ENCODE measurements at places on chromosomes 11 and 22.

- no peak for DNase-seq
These were observed 11.3 kb downstream of the LRFN4 start for GRCh38 chr11:66868082-66868725.

GRCh38 chr22:44256556-44257485 lies 55.9 kb downstream of the SHISAL1 start:
- DNase-seq: no peak

GRCh38 chr11:112852143-112852866 lies 108.9 kb upstream of the NCAM1 start:
- no peak for DNase-seq

GRCh38 chr11:8631395-8632118 lies 37.5 kb upstream of the STK33 start:
- no peak for DNase-seq

GRCh38 chr22:39238101-39238466 lies 6.7 kb downstream of the PDGFB start:
- no peak for DNase-seq

DNA sequence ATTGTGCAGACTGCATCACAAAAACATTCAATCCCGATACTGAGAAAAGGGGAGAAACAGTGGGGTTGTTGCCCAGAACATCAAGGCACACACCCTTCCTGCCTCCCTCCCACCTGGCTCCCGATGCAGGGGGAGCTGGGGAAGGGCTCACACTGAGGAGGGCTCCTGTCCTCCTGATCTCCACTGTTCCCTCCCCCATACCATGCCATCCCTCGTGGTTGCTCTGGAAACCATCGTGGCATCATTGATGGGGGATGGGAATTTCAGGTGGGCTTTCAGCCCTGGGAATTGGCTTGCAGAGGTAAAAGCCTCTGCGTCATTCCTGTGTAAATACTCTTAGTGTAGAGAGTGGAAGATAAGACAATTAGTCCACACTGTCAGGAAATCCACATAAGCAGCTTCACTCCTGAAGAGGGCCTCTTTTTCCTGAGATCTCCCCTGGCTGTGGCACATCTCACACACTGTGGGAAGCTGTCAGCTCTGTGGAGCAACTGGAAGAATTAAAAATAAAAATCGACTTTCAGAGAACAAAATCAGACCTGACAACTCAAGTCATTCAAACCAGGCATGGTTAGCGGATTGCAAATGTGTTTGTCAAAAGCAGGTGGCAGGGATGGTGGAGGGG lies 176.0 kb downstream of the CHST1 start:
- DNase-seq: no peak

GRCh38 chr11:30016588-30017363 lies at the start of gene KCNA4:
Gene KCNA4, minus strand, starts transcription at chr11:30017030. Its CDS starts 4,352 bp downstream, at chr11:30012678.
- no peak for DNase-seq

- DNase-seq: no peak
These were observed 245.0 kb upstream of the POU2AF2 start for GRCh38 chr11:111000400-111001080.

- no peak for DNase-seq
These were observed 7.6 kb downstream of the KLHL35 start for GRCh38 chr11:75425422-75425821.

DNA sequence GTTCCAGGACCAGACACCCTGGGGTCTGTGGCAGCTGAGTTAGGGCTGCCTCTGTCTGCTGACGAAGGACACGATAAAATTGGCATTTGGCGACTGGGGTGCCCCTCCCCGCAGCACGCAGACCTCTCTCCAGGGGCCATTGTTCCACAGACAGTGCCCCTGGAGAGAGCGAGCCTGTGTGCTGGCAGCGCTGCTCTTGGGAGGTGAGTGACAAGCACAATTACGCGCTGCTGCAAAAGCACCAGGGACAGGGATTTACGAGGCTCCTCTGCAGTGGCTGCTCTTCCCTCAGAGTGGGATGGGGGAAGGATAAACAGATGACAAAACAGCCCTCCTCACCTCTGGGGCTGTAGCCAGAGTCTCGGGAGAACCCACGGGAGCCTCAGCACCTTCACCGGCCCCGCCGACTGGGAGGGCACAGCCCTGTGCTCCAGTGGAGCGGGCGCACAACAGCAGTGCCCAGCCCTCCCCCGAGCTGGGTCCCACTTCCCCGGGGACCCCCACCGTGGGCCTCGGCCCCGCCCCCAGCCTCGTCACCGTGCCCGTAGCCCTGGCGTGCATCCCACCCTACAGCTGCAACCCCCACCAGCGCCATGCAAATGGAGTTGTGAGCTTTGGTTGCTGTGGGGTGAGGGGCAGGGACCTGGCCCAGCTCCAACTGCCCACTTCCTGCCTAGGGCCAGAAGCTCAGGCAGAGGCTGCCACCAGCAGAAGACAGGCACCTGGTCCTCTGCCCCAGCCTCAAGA lies 19.6 kb downstream of the CHID1 start:
- no peak for DNase-seq

- DNase-seq: no peak
These were observed 2.2 kb downstream of the STIM1 start for GRCh38 chr11:3857628-3858027.

- DNase-seq: no peak
These were observed 10.2 kb downstream of the ARAP1 start for GRCh38 chr11:72741849-72742512.

DNA sequence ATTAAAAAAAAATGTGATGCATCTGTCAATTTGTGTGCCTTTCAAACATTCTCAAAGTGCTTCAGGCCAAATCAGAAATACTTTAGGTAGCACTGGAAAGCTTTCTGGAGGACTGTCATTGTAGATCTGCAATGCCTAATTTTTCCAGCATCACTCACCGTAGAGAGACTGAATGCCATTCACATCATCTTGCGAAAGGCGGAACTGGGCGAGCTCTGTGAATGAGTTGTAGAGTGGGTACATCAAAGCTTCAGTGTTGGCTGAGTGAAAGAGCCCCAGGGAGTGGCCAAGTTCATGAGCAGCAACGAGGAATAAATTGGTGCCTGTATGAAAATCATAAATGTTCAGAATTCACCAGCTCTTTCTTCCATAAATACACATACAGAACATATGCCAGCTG lies 4.0 kb downstream of the MMP10 start:
- no peak for DNase-seq

DNA sequence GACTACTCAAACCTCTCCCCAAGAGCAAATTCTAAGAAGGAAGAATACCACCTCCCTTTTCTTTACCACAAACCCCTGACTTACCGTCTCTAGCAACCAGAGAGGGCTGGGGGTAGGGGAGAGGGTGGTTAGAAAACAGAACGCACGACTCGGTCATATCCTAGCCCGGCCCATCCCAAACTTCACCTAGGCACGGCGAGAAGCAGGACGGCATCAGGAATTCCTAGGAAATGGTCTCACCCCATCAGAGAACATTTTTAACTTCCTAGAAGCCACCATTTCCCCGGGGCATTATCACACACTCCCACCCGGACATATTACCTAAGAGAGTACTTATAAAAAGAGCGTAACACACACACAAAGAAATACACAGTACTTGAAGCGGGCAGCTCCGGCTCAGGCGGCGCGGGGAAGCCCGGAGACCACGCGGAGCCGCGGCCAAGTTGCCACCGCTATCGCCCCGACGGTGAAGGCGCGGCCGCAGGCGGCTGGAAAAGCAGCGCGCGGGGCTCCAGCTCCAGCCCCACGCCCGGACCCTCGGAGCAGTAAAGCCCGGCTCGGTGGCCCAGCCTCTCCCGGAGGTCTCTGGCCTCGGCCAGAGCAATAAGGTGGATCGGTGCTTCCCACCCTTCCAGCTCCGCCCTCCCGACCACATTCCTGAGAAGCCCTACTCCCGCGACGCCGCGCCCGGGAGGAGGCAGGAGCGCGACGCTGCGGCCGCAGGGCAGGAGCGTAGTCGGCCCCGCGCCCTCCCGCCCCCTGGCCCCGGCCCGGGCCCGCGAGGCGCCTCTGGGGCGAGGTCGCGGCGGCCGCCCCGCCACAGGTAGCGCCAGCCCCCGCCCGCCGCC lies 878 bp downstream of the RRAS2 start:
- no peak for DNase-seq

DNA sequence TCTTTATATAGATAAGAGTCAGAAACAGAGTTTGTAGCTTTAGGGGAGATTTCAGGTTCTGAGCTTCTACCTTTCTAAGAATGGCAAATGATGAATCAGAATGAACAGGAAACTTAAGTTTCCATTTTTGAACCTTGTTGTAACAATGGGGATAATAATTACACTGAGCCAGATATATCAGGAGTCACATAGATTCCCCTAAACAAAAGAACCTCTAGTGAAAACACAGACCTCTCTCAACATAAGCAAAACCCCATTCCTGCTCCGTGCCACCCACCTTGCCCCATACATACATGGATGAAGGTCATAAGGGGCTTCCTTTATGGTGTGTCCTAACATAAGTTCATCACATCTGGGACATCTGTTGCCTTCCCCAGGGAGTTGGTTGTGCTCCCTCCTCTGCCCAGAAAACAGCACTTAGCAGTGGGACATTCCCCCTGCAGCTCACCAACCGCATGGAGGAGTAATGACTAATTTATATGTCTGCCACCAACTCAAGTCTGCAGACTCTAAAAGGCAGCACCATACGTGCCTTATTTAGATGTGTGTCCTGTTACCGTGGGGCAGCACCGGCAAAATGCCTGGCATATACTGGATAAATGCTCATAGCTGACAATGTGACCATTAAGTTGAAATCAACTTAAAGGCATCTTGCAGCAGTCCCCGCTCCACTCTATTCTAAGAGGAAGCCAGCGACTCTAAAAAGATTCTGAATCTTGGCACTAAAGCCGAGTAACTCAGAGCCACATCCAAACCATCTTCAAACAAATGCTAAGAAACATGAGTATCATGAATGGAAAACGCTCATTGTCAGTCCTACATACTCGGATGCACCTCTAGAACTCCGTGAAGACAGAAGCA lies 8.0 kb downstream of the JAML start:
- no peak for DNase-seq

DNA sequence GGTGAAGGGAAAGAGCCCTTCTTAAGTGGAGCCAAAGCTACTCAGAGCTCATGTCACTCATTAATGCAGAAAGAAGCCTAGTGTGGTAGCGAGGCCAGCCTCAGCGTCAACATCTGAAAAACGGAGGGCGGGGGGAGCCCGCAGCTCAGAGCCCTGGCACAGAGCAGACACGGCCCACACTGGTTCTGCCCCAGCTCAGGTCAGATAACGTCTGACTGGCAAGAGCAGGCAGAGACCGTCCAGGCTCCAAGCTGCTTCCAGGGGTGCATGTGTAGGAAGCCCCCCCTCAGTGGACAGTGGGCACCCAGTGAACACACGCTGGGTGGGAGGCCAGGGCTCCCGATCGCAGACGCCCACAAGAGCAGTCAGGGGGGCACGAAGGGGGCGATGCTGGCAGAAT lies 100.8 kb downstream of the SHANK2 start:
- DNase-seq: no peak

DNA sequence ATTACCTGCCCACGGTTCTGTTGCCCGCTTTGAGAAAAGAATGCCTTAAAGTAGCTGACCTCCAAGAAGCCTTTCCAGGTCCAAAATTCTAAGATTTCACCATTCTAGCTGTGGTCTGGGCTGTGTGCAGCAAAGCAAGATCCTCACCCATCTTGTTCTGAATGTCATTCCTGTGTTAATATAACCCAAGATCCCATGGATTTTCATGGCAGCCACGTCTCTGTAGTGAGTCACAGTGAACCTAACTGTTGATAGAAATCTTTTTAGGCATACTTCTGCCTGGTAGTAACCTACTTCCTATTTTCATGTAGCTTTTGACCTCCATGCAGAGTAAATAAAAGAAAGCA lies 210.0 kb downstream of the NAV2 start:
- no peak for DNase-seq

DNA sequence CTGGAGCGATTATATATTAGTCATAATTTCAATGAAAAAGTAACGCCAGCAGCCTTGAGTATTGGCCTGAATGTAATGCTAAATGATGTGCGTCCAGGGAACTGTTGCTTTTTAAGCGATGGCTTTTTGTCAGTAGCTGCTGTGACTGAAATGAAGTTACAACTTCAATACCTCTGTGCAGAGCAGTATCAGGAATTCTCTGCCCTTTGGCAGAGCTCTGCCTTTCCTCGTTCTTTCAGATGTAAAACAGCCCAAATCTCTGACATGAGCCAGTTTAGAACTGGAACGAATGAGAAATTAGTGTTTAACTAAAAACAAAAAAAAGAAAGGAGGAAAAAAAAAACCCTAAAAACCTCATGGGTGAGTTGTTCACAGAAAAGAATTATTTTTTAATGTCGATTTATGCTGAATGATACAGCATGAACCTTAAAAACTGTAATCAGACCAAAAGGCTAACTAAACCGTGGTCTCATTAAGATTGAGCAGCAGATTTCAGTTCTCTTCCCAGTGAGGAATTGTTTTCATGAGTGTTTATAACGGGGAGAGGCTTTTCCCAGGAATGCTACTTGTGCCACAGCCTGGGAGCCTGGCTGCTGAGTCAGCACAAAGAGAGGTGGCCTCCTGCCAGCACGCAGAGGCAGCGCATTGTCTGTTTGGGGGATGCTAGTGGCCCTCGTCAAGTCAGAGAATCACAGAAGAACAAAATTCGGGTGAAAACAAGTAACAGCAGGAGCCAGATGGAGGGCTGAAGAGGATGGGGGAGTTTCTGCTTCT lies 146.2 kb upstream of the RASSF10 start:
- DNase-seq: no peak

DNA sequence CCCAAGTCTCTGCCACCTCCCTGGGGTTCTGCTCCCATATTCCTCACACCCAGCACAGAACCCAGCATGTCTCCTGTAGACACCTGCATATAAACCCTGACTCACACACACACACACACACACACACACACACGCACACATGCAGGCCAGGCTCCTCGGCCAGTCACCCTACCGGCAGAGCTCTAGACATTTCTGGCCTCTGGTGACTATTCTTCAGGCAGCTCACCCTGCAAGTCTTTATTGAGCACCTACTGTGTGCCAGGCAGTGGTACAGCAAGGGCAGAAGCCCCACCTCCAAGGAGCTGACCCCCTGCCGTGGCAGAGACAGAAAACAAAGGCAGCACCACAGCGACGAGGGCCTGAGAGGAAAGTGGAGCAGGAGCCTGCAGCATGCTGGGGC lies 50.3 kb downstream of the CDKN1C start:
- DNase-seq: no peak

GRCh38 chr11:63829823-63830489 lies 9.0 kb upstream of the MARK2 start:
- no peak for DNase-seq

- no peak for DNase-seq
These were observed 12.2 kb upstream of the TPP1 start for GRCh38 chr11:6631361-6631890.

DNA sequence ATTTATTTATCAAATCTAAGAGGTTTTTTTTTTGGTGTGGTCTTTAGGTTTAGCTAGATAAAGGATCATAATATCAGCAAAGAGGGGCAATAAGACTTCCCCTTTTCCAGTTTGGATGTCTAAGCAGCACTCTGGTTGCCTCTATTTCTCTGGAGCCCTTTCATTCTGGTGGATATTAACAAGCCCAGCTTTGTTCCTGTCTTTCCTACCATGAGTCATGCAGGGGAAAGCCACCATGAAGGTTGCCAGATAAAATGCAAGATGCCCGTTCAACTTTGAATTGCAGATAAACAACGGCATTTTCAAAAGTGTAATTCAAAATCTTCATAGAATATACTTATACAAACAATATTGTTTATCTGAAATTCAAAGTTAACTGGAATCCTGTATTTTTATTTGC lies 143.6 kb downstream of the ADAMTS15 start:
- DNase-seq: no peak

All from activated T-helper 1 cell treated with anti-CD3 and anti-CD28 coated beads, Interleukin-2, amount 50 U/mL, for 16 hours (primary cell).